ENCODE measurements at places on chromosomes 2 and 18.

DNA sequence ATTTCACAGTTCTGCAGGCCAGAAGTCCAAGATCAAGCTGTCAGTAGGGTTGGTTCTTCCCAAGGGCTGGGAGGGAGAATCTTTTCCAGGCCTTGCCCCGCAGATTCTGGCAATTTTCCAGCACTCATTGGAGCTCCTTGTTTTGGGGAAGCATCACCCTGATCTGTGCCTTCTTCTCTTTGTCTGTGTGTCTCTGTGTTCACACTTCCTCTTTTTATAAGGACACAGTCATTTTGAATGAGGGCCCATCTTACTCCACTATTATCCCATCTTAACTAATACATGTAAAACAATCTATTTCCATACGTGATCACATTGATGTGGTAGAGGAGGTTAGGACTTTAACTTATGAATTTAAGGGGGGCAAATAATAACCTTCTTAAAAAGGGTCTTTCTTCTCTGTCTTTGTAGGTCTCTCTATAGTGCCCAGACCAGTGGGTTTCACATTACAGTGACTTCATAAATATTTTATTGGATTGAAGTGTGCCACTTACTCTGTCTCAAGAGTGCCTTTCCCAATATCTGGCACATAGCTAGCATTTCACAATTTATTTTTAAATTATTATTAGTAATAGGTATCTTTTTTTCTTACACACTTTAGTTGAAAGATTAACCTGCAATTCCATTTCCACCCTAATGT, 68.9 kb upstream of the CBLN2 start:
- no peak for DNase-seq

- DNase-seq = no peak
These were observed 40.6 kb upstream of the EPAS1 start for GRCh38 chr2:46256563-46257142.

DNA sequence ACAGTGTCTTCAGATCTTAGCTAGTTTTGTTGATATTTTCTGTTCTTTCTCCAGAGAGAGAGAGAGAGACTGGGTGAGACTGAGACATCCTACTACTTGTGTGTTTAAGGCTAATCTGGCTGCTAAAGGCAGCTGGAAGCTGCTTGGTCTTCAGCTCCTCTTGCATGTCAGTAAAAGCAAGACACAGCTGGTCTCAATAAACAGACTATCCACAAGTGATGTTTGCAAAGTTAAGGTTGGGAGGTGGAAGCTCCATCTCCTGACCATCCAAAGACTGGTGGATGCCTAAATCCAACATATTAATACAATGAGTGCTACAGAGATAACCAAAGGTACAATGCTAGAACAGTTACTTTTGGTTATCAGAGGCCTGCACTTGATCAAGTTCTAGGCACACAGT, 17.8 kb downstream of the ERFE start:
- no peak for DNase-seq

- no peak for DNase-seq
These were observed 102.6 kb upstream of the ITGA4 start for GRCh38 chr2:181354626-181355025.
